ENCODE measurements at places on chromosomes 16 and 17. TPM values are rescaled to one million over a fixed set of nuclear protein-coding genes. Genes with fewer than 3 reads are reported as not detected.

- no peaks in the 10 kb centered on the region for H3K27me3 ChIP-seq
- H3K4me3 ChIP-seq, result no peak overlapping the region
- DNase-seq, result no peak
- no peak overlapping the region for H3K27ac ChIP-seq
Measured at GRCh38 chr16:81813648-81814047, 34.6 kb downstream of the PLCG2 start.

DNA sequence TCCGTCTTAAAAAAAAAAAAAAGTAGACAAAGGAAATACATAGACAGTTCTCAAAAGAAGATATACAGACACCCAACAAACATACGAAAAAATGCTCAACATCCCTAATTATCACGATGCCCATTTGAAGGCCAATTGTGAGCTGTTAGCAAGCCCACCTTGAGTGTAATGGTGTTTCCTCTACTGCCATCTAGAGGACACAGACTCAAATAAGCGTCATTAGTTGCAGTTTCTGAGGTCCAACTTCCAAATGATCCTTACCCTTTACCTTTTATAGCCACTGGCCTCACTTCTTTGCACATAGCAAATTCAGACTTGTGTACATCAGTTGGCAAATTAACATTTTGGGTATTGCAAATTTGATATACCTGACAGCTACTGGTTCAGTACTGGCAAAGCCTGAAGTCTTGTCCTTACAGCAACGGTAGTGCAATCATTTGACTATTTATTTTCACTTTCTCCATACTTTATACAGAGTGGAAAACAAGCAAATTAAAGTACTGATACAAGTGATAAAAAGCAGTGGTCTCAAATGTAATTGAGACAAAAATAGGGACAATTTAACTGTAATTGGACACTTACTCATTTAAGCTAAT lies 536.3 kb upstream of the EEF2KMT start:
- peaks cover 20% of the 10 kb centered on the region for H3K27me3 ChIP-seq
- H3K4me1 ChIP-seq, result no peaks in the 10 kb centered on the region
- no peak for DNase-seq
- no peak overlapping the region for H3K4me3 ChIP-seq
- H3K27ac ChIP-seq, result no peak overlapping the region
- peaks cover 74% of the 10 kb centered on the region for H3K36me3 ChIP-seq

GRCh38 chr17:65173976-65174683 lies 37.0 kb downstream of the RGS9 start:
- H3K27ac ChIP-seq, result no peak overlapping the region
- no peaks in the 10 kb centered on the region for H3K27me3 ChIP-seq
- H3K4me3 ChIP-seq, result no peak overlapping the region
- H3K4me1 ChIP-seq, result peaks cover 6% of the 10 kb centered on the region
- no peak for DNase-seq

GRCh38 chr16:70725912-70726828 lies 40.3 kb upstream of the MTSS2 start:
- peaks cover 4% of the 10 kb centered on the region for H3K4me1 ChIP-seq
- DNase-seq, result no peak
- no peak overlapping the region for H3K4me3 ChIP-seq
- H3K27me3 ChIP-seq, result no peaks in the 10 kb centered on the region

DNA sequence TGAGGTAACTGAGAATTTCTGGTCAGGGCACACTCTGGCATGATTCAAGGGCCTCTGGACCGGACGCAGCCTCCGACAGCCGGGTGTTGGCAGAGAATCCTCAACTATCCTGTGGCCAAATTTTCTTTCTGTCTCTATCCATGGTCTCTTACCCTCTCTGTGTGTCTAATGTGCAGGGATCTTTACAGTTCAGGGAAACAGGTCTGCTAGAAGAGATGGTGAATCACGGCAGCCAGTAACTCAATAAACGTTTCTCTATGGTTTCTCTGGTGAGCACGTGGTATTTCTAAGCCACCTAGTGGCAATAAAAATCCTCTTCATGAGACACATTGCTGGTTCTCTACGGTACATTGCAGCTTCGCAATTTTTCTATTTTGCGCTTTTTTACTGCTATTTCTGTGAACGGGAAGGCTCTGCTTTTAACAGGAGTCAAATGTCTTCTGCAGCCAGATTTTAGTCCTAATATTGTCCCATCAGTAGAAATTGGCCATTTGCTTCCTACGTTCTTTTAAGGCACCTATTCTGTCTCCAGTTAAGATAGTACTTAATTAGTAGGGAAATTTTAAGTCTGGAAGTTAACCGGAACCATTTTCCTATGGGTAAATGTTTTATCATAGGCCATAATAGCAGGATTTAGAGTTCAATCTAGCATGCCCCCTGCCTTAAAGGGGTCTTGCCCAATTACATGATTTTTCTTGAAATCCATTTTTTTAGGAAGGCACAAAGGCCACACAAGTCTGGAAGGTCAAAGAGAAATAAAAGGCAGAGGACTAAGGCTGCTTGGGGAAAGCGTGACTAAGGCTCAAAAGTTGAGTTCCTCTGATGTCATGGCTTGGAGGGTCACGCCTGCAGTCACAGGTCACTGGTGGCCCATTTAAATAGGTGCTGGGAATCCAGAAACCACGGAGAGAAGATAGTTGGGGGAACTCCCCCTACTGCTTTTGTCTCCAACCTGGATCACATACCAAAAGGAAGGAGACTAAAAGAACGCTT lies 31.5 kb downstream of the QPRT start:
- peak overlapping the region; percentile 95 for H3K4me3 ChIP-seq
- peaks cover 47% of the 10 kb centered on the region for H3K36me3 ChIP-seq
- no peaks in the 10 kb centered on the region for H3K27me3 ChIP-seq
- no peak for DNase-seq
- H3K4me1 ChIP-seq, result peaks cover 58% of the 10 kb centered on the region
- peak overlapping the region; percentile 98 for H3K27ac ChIP-seq

DNA sequence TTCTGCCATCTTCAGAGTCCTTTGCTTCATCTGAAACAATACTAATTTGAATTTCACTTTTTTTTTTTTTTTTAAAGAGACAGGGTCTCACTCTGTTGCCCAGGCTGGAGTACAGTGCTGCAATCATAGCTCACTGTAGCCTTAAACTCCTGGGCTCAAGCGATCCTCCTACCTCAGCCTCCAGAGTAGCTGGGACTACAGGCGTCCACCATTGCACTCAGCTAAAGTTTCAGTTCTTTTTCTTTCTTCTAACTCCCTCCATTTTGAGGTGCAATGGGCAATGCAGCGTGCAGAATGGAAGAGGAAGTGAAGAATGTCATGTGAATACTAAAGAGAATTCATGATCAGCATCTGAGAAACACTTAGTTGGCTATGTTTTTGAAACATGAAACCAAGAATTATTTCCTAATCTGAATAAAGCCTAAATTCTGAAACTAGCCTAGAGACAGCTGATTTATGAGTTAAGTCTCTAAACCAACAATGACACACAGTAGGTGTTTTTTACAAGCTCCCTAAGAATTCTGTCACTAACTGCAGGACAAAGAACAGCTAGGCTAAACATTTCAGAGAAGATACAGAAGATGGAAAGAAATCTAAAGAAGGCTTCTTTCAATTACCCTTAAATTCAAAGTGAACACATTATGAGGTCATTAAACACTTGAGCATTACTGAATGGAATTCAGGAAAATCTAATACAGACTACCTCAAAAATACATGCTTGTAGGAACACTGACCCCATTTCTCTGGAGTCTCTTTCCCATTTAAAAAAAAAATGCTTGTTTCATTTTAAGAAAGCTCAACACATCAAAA lies 21.0 kb downstream of the SNN start:
- DNase-seq, result no peak
- no peak overlapping the region for H3K4me3 ChIP-seq

DNA sequence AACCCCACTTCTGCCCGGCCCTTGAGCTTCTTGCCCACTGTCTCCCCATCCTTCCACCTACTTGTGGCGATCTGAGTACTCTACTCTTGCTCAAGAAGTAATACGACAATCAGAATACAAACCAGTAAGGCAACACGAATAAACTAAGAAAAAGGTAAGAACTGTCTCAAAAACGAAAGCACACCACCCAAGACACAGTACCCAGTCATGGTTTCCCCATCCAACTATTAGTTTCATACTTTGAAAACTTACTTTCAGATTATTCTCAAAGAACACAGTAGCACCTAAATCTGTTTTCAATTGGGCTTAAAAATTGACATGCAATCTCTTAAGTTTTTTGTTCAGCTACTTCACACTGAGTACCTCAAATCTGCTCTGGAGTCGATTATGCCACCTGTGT lies 13.9 kb downstream of the GINS2 start:
- no peak for DNase-seq
- peaks cover 53% of the 10 kb centered on the region for H3K36me3 ChIP-seq
- no peaks in the 10 kb centered on the region for H3K4me1 ChIP-seq
- H3K27me3 ChIP-seq, result no peaks in the 10 kb centered on the region

Gene PIK3R5
- 5.9 TPM for total RNA-seq

- H3K27ac ChIP-seq, result no peak overlapping the region
- H3K4me1 ChIP-seq, result no peaks in the 10 kb centered on the region
- H3K36me3 ChIP-seq, result peaks cover 55% of the 10 kb centered on the region
- no peaks in the 10 kb centered on the region for H3K27me3 ChIP-seq
- H3K4me3 ChIP-seq, result no peak overlapping the region
Measured at GRCh38 chr16:22314661-22315626, 17.7 kb downstream of the POLR3E start.

GRCh38 chr17:79797492-79798298 lies 818 bp upstream of the CBX8 start:
- H3K27me3 ChIP-seq, result peaks cover 94% of the 10 kb centered on the region
- H3K4me1 ChIP-seq, result peaks cover 49% of the 10 kb centered on the region
- no peak overlapping the region for H3K27ac ChIP-seq
- peak overlapping the region; percentile 48 for H3K4me3 ChIP-seq
- no peaks in the 10 kb centered on the region for H3K36me3 ChIP-seq
- DNase-seq, result peak; percentile 50

DNA sequence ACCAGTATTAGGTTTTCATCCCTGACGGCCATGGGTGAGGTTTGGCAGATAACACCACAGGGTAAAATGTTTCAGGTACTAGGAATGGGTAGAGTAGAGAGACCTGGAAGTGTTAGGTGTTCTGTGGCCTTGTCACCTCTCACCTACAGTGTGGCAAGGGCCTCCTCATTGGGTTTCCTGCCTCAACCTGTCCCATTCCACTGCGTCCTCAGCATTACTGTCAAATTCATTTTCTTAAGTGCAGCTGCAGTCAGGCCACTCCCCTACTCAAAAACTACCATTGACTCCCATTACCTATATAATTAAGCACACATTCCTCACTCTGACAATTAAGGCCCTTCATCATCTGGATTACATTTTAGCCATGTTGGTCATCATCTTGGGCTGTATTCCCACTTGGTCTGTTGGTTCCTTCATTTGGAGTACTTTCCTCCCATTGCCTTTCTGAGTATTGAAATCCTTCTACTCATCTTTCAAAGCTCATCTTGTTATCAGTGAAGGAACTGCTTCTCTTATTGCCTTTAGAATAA lies 64.5 kb downstream of the NUP88 start:
- H3K27me3 ChIP-seq, result no peaks in the 10 kb centered on the region
- no peak overlapping the region for H3K4me3 ChIP-seq
- H3K36me3 ChIP-seq, result peaks cover 45% of the 10 kb centered on the region
- H3K4me1 ChIP-seq, result peaks cover 5% of the 10 kb centered on the region
- H3K27ac ChIP-seq, result peak overlapping the region; percentile 25
- no peak for DNase-seq

DNA sequence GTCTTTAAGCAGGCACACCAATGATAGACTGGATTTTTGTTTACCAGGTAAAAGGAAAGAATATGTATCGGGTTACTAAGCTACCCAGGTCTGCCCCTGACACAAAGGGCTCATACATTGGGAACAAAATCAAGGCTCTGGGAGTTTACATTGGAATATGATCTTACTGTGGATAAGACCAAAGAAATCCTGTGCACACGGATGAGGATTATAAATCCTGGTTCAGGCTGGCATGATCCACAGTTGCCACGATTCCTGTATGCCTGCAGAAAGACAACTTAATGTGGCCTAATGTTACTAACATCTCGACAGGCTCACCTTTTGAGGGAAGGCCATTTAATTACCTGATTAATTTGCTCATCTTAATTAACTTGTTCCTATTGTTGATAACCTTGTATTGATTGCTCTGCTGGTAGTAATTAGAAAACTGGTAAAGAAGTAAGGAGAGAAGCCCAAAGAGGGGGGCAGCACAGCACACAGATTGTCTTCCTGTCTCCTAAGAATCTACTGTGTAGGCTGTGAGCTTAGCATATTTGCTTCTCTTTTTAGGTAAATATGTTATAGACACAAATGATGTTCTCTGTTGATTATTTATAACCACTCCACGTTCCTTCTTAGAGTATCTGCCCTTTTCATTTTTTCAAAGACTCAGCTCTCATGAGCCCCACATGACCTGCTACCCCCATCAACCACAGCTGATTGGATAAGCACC lies 51.0 kb upstream of the TOX3 start:
- H3K36me3 ChIP-seq, result no peaks in the 10 kb centered on the region
- DNase-seq, result no peak
- peak overlapping the region; percentile 66 for H3K27ac ChIP-seq
- H3K4me3 ChIP-seq, result no peak overlapping the region
- H3K4me1 ChIP-seq, result peaks cover 8% of the 10 kb centered on the region

DNA sequence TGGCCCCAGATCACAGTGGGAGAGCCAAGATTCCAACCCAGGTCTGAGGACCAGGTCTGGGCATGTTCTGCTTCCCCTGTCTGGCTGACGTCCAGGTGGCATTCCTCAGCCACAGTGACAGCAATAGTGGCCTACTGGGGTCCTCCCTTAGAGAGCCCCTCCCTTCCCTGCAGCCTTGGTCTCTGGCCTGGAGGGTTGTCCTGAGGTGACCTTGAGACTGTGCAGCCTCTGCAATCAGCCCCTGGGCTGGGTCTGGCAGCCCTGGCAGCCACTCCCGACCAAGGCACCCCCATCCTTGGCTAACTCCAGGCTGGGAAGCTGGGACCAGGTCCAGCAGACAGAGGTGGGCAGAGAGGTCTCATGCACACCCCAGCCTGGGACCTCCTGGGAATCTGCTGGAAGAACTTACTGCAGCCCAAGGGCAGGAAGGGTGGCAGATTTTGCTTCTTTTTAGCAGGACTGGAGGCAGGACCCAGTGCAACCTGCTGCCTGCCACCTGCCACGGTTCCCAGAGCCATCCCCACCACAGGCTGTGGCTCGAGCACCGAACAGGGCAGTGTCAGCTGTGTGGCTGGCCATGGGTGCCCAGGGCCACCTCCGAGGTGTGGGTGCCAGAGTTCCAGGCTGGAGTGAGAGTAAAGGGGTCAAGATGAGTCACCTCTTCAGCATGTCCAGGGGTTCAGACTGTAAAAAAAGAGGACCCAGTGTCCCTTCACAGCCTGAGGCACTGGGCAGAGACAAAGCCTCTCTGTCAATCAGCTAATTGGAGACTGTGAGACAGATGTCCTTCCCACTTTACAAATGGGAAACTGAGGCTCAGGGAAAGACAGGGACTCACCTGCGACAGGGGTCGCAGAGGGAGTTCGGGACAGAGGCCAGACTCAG lies 12.6 kb downstream of the GRB7 start:
- peaks cover 11% of the 10 kb centered on the region for H3K27me3 ChIP-seq
- peaks cover 51% of the 10 kb centered on the region for H3K4me1 ChIP-seq

Measured in WTC11 (cell line).